ENCODE measurements at places on chromosomes 1 and 21.

- peak; percentile 50 for DNase-seq
These were observed 6.3 kb upstream of the TMEM39B start for GRCh38 chr1:32066489-32066873.

- DNase-seq: no peak
These were observed 42.6 kb downstream of the AHDC1 start for GRCh38 chr1:27561124-27561899.

- DNase-seq: peak; percentile 24
These were observed 363.0 kb downstream of the SETD4 start for GRCh38 chr21:35697321-35697808.

- DNase-seq: no peak
These were observed 322.5 kb upstream of the ADGRL2 start for GRCh38 chr1:81478219-81478618.

DNA sequence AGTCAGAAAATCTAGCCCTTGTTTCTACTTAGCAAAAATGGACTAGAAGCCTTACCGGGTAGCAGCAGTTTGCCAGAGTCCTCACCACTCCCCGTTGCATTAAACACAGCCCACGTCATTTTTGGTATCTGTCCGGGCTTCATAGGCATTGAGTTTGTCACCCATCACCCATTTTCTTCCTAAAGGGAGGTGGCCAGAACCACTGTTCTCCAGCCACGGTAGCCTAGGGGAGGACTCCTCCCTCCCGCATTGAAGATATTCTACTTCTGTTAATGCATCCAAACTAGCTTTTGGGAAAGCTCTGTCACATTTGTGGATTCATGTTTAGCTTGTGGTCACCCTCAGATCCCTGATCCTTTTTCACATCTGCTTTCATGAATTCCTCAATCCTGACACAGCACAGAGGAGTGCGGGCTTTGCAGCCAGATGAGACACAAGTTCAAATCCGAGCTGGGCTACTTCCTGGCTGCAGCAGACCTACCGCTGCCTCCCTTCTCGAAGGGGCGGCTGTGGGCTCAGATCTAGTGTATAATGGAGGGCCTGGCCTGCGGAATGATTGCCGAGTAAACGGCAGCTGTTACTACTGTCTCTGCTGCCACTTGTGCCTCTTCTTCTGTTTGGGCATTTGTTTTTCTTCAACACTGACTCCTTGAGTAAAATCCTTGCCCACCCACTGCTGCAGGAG is 63.2 kb upstream of the EFHD2 start:
- no peak for DNase-seq

DNA sequence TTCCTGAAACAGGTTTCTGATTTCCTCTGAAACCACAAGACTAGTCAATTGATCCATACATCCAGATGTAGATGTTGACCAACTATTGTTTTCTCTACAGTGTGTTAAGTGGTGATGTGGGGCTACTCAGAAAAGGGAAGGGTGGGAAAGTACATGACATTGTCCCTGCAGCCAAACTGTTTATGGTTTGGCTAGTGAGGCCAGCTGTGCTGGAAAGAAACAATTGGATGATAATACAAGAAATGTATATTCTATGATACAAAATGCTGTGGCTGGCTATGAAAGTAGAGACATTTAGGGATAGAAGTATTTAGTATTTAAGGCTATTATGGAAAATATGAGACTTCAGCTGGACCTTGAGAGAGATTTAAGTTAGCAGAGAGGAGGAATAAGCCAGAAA is 244.5 kb downstream of the ADGRL2 start:
- DNase-seq: no peak

DNA sequence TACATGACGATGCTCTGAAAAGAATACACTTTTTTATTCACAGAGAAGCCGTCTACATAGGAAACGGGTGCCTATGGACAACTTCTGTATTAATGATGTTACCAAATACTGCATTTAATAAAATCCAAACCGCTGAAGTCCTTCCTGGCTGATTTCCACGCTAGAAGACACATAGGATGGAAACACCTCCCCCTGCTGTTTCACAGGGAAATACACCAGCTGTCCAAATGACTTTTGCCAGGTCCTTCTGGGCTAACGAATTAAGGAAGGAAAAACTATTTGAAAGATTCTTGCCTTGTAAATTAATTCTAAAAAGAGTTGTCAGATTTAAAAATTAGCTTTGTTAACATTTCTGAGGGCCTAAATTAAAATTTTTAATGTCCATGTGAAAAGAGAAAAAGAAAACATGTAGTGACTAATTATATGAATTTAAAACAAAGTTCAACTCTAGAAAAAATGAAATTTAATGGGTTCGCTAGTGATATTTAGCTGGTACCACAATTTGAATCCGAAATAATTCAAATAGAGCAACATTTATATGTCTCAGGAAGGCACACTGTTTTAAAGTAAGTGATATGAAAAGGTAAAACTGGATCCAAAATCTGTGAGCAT is 146.0 kb downstream of the RERE start:
- peak; percentile 62 for DNase-seq

- DNase-seq: no peak
These were observed 56.3 kb downstream of the MORN1 start for GRCh38 chr1:2334883-2335534.

DNA sequence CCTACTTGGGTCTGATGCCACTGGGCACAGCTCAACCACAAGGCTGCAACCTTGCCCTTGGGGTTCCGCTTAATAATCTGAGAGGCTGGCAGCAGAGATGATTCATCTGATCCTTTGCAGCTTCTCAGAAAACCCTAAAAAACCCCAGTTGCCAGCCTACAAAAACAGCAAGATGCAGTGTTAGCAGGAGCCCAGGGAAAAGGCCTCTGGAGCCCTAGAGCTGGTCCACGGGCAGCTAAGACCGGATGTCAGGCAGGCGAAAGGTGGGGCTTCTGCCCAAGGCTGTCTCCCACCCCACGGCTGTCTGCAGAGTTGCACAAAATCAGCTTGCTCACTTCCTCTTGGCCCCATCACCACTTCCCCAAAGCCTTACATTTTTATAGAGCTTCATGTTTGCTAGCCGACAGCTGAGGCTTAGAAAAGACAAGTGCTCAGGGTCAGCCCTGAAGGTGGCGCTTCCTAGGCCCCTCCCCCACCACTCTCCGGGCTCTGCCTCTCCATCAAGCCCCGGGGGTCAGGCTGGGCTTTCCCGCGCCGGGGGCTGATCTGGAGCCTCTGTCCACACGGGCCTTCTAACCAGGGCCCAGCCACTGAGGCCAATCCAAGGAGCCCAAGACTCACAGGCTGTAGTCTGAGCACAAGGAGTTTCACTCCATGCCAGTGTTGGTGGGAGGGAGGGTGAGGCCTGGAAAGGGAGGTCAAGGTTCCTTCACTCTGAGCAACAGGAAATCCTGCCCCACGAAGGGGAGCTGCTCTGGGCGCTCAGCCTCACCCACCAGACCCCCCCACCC is 4.2 kb upstream of the ADORA3 start:
- DNase-seq: peak; percentile 35

GRCh38 chr21:25457946-25458345 is 149.3 kb downstream of the MRPL39 start:
- DNase-seq: no peak

GRCh38 chr1:159171688-159172501 is 480 bp downstream of the CADM3 start:
- DNase-seq: no peak

GRCh38 chr1:84031802-84032327 is 32.9 kb upstream of the TTLL7 start:
- DNase-seq: no peak

DNA sequence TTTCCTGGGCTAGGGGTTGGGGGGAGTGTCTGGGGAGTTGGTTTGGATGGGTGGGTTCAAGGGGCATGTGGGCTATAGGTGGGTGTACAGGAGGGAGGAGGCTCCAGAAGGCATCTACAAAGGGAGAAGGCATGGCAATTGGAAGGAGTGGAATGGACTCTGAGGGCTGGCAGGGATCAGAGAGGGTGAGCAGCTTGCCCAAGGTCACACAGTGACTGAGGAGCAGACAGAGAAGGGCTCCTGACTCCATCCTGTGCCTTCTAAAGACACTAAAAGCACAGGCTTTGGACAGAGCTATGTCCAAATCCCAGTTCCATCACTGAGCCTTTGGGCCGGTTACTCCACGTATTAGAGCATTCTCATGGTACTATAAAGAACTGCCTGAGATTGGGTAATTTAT is 151.8 kb downstream of the PTPRU start:
- no peak for DNase-seq

DNA sequence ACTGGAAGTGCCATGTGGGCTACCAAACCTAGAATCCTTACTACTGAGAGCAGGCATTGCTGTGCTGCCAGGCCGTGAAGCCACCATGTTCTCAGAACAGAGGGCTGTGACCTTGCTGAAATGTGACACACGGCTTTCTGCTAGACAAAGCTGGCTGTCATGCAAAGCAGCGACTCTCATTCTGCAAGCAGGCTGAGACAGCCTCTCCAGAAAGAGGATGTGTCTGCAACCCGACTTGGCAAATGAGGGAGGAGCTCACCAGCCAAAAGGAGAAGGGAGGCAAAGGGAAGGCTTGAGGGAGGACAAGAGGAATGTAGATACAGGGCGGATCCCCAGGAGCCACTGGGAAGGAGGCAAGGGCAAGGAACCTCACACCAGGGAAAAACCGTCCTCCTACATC is 85.7 kb upstream of the KRTAP19-8 start:
- no peak for DNase-seq

DNA sequence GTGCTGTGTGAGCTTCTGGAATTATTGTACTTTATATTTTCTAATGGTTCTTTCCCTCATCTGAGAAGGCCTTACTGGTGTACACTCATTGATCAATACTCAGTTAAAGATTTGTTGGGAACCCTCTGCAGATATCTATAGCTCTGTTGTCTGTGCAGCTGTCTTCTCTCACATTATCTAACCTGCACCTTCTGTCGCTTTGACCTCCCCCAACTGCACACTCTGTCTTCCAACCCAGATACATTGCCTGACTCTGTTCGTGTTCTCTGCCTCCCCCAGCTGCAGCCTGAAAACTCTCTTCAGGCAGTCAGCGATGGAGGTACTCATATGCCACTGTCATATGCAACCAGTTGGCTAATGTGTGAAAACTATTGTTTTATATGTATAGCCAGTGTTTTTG is 334.3 kb downstream of the NCAM2 start:
- no peak for DNase-seq

- DNase-seq: no peak
These were observed 43.7 kb downstream of the ADAMTS1 start for GRCh38 chr21:26801498-26801897.

Measured in smooth muscle cell of the brain vasculature (primary cell).